ENCODE measurements at places on chromosomes 5 and 9.

DNA sequence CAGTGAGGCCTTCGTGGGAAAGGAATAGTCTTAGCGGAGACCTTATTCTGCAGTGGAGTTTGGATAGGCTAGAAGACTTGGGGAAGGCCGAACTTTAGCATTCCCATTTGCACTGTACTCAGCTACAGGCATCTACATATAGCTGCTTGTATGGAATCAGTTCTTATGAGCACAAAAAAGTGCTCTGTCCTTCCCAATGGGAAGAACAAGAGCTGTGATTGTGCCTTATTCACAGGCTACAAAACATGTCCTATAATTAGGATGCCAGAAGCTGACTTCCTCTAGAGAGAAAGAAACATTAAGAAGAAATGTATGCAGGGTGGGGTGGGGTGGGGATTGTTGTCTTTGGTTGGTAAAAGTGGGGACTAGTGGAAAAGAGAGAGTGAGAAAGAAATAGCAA, 154.7 kb downstream of the ATP10B start:
- DNase-seq: no peak

DNA sequence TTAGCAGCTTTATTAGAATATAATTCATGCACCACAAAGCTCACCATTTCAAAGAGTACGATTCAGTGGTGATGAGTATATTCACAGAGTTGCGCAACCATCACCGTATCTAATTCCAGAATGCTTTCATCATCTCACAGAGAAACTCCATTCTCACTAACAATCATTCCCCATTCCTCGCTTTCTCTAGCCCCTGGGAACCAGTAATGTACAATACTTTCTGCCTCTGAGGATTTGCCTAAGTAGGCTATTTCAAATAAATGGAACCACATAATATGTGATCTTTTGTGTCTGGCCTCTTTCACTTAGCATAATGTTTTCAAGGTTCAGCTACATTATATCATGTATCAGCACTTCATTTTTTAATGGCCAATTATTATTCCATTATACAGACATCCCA, 145.1 kb upstream of the ADAMTS16 start:
- DNase-seq: no peak

- DNase-seq: peak; percentile 45
Measured at GRCh38 chr5:124735169-124735858, 11.1 kb downstream of the ZNF608 start.

GRCh38 chr9:32442433-32442832, 58.0 kb downstream of the ACO1 start:
- no peak for DNase-seq

DNA sequence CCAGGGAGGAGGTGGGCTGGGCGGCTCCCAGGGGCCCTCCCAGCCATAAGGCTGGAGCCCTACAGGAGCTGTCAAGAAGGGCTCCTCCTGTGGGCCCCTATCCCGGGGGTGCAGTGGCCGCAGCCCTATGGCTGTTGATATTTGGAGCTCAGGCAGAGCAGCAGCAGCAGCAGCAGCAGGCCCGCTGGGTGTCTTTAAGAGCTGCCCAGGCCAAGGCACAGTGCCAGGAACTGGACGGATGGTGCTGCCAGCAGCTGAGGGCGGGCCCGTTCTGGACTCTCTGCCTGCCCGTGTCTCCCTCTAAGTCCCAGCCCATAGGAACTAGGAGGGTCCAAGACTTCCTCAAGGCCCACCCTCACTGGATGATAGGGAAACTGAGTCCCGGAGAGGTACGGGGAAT, 3.6 kb downstream of the AK1 start:
- no peak for DNase-seq

DNA sequence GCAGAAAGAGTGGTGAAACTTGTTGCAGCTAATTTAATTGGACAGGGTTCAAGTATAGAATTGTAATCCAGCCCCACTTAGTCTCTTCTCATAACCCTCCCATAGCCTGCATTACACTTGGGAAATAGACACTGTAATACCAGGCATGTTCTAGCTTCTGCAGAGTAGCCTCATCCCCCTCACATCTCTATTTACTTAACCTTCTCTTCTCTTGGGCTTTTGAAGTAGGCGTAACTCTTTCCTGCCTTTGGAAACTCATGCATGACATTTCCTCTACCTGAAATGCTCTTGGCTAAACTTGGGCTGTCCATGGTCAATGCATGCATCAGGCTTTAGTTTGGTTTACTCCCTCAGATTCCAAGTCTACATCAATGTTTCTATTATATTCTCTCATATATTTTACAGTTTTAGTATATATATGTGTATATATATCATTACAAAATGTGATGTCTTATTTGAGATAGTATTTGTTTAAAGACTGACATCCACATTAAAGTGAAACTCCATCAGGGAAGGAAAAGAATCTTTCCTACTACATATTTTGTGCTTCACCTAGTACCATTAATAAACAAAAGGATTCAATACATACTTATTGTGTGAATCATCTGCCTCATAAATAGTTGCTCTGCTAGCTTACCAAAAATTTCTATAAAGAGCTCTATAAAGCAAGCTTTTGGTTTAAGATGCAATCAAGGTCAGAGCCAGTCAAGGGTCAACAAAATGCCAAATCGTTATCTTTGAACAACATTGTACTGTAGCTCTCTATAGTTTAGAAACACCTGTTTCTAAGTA, 1158.0 kb downstream of the MAT2B start:
- no peak for DNase-seq

- DNase-seq: no peak
Measured at GRCh38 chr9:110066929-110067716, 140.8 kb downstream of the C9orf152 start.

GRCh38 chr9:34628656-34629490, at the start of gene ARID3C:
Gene ARID3C, minus strand, starts transcription at chr9:34629066. Its CDS starts 1,052 bp downstream, at chr9:34628014.
- peak; percentile 9 for DNase-seq

Data from NCI-H510A treated with DMSO at 0.1 percent for 48 hours (cell line).